Effector CD8-positive, alpha-beta T cell (primary cell): ENCODE measurements at places on chromosomes 1 and 21.
A peak's percentile ranks its signal among the peaks of the same experiment; 100 is the strongest.

DNA sequence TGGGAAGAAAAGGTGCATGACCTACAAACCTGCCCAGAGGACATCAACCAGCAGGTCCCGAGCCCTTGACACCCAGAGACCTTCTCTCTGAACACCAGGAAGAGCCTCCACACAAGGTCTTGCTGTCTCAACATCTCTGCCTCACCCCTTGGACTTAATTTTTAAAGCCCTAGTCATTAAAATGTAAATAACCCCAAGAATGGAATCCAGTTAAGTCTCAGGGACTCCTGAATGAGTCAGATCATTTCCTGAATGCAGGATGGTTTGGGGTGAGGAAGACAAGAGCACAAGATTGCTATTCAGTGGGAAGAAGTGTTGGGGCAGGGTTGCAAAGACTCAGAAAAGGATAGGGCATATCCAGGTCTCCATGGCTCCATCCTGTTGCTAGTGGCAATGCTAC is 17.8 kb upstream of the GRIK3 start:
- DNase-seq, result no peak

GRCh38 chr1:152596986-152597385 is 3.0 kb upstream of the LCE3C start:
- no peak for DNase-seq

DNA sequence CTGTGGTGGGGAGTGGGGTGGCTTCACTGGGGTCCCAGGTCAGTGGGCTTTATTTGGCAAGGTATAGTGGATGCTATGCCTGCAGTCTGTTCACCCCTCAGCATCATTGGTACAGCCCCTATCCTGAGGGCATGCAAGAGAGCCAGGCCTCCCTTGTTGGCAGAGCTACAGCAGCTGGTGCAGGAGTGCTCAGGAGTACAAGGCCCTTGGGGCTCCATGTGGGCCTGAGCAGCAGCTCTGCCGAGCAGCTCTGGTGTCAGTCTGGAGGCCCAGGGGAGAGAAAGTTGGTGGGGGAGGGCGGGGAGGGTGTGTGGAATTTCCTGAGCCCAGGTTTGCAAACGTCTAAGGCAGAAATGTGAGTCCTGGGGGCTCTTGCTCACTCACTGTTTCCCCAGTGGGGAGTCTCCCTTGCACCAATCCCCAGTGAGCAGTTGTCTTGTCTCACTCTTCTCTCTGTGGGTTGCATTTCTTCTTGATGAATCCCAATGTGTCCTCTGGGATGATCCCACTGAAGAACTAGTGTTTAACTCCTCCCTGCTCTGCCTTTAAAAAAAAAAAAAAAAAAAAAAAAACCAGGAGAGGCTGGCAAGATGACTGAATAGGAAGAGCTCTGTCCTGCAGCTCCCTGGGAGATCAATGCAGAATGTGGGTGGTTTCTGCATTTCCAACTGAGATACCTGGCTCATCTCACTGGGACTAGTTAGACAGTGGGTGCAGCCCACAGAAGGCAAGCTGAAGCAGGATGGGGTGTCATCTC is 39.5 kb upstream of the CYP4X1 start:
- no peak for DNase-seq

GRCh38 chr1:6205849-6206519 is at the start of gene RNF207:
TSS of gene RNF207 (plus strand) at chr1:6206119. CDS start at chr1:6206536, 417 bp downstream.
- DNase-seq, result peak; percentile 13

DNA sequence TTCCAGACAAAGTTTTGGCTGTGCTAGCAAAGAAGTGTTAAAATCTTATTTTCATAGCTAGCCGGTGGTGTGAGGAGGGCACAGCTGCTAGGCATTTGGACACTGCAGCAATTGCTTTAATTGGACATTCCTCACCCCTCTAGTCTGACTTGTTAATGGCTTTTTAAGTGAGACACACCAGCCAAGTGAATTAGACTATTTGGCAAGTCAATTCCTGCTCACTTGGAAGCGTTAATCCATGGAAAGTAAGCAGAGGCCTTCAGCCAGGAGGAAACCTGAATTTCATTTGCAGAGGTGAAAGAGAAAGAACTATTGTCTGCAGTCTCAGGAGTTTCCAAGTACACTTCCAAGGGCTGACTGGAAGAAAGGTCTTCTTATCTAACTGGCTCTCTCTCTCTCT is 175.7 kb downstream of the ST6GALNAC3 start:
- no peak for DNase-seq
